ENCODE measurements at places on chromosomes 2 and 18. TPM values are rescaled to one million over a fixed set of nuclear protein-coding genes. Genes with fewer than 3 reads are reported as not detected.

The KRTCAP3 gene
- 0.48 TPM for total RNA-seq

The CYS1 gene
- total RNA-seq: 2.2 TPM

The AKAIN1 gene
- total RNA-seq: not detected

The LRRFIP1 gene
- 48.1 TPM for total RNA-seq

The FSHR gene
- total RNA-seq: not detected

The TNS1 gene
- total RNA-seq: 2.5 TPM

The ZSWIM2 gene
- total RNA-seq: not detected

The GRHL1 gene
- total RNA-seq: 0.36 TPM

The CGREF1 gene
- 5.2 TPM for total RNA-seq

The FTCDNL1 gene
- total RNA-seq: 3.1 TPM

The CXCR1 gene
- total RNA-seq: not detected

The CIDEA gene
- total RNA-seq: not detected
